ENCODE measurements at places on chromosomes 1 and 21.

- DNase-seq, result no peak
Observed at GRCh38 chr1:34131396-34132160, 33.5 kb downstream of the CSMD2 start.

- no peak for DNase-seq
Observed at GRCh38 chr1:185284533-185285276, 32.3 kb downstream of the IVNS1ABP start.

GRCh38 chr1:183807549-183808168 lies 2.7 kb downstream of the RGL1 start:
- DNase-seq, result peak; percentile 61

- DNase-seq, result no peak
Observed at GRCh38 chr1:237032029-237032428, 10.0 kb upstream of the RYR2 start.

DNA sequence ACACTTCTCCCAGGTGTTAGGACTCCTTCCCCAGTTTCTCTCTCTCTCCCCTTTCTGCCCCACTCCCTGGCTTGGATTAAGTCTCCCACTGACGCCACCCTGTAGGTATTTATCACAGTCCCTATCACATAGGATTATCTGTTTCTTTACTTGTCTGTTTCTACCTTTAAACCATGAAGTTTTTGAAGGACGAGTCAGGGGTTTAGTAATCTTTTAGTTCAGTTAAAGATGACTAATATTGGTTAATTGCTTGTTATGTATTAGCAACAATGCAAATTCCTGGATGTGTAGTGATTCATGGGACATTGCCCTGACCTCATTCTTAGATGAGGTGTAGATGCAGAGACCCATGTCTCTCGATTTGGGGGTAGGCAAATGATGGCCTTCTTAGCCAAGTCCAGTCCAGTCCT lies 6.4 kb downstream of the LAMC1 start:
- peak; percentile 33 for DNase-seq

GRCh38 chr1:115266729-115267421 lies 71.2 kb downstream of the NGF start:
- DNase-seq, result peak; percentile 21

DNA sequence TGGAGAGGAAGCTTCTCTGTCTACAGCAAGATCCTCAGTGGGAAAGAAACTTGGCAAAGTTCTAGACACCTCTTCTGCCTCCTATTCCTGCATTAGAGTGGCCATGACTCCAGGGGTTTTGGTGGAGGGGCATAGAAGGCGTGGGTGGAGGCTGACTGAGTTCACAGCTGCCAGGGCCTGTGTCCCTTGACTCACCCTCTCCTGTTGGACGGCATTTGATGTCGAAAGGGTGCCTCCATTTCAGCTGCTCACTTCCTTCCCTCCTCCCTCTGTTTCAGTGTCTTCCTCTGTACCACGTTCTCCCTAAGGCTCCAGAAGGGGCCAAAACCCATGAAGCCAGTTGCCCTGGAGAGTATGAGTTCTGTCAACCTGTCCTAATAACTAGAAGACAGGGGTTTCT lies 632 bp downstream of the TMEM79 start:
- DNase-seq, result no peak

- DNase-seq, result no peak
Observed at GRCh38 chr1:218817071-218817470, 356.6 kb upstream of the LYPLAL1 start.

GRCh38 chr21:41763996-41764395 lies 2.9 kb downstream of the RIPK4 start:
- no peak for DNase-seq

DNA sequence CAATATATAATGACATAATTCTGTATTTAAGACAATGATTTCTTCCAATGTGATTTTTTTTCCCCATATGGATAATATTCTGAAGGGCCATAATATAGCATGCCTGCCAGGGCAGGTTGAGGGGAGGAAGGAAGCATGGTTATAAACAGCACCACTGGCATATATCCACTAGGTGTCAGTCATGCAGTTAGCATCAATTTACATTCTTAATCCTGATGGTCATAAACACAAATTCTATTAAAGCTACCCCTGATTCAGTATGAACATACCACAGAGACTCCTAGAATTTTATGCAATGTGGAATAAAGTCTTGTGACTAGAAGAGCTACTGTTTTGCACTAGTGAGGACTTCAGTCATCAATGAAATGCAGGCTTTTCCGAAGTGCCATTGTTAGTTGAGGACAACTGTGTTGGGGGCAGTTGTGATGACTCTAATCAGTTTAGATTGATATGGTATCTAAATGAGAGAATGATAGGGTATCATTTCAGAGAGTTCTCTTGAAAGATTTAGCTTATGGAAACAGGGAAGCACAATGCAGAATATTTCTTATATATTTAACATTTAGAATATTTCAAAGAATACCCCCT lies 342.7 kb upstream of the NR5A2 start:
- DNase-seq, result peak; percentile 56

DNA sequence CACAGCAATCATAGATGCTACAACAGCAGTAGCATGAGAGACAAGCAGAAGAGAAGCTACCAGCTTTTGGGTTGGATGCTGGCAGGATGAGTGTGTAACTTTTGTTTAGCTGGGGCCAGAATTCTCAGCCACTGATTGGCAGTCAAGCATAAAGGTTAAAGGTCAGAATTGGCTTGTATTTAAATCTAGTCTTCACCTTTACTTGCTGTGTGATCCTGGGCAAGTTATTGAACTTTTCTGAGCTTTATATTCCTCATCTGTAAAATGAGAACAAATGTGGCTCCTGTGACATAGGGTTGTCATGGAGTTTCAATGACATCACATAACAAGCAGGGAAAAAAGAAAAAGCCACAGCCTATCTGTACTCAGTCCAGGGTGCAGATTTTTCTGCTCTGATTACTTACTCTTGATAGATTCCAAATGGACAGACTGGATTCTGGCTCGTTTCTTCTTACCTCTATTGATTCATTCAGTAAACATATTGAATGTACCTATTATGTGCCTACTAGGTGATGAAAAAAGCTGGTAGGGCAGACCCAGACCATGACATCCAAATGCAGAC lies 2.8 kb upstream of the AZIN2 start:
- DNase-seq, result peak; percentile 14

GRCh38 chr1:37549341-37549740 lies 4.8 kb downstream of the SNIP1 start:
- DNase-seq, result no peak

- no peak for DNase-seq
Observed at GRCh38 chr1:185495007-185495406, 178.0 kb upstream of the IVNS1ABP start.

DNA sequence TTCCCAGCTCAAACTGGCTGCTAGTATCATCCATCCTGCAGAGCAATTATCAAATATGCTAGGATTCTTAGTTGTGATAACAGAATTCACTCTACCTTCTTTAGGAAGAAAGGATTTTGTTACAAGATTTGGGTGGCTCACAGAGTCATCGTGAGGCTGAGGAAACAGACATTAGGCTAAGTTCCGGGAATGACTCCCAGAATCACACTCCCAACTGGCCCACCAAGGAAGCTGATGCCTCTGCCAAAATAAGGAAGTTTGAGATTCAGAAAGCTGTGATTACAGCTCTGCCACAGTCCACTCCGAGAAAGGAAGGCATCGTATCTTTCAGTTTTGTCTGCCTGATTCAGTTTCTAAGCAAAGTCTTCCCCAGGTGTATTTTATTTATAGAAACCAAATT lies 50.6 kb upstream of the LYPLAL1 start:
- DNase-seq, result peak; percentile 19

DNA sequence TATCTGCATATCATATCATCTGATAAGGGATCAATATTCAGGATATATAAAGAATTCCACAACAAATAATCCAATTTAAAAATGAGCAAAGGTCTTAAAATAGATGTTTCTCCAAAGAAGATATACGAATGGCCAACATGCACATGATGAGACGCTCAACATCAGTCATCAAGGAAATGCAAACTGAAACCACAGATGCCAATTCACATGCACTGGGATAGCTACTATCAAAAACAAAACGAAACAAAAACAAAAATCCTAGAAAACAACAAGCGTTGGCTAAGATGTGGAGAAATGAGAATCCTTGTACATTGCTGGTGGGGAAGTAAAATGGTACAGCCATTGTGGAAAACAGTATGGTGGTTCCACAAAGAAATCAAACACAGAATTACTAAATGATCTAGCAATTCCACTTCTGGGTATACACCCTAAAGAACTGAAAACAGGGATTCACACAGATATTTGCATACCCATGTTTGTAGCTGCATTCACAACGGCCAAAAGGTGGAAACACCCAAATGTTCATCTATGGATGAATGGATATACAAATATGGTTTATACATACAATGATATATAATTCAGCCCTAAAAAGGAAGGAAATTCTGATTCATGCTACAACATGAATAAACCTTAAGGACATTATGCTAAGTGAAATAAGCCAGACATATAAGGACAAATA lies 79.4 kb downstream of the PCSK9 start:
- DNase-seq, result no peak

- no peak for DNase-seq
Observed at GRCh38 chr1:208917281-208917680, 666.2 kb upstream of the CAMK1G start.

GRCh38 chr1:165234149-165234548 lies 122.4 kb downstream of the LMX1A start:
- DNase-seq, result no peak
